ENCODE measurements at places on chromosomes 6 and 20. TPM values are rescaled to one million over a fixed set of nuclear protein-coding genes. Genes with fewer than 3 reads are reported as not detected.

- DNase-seq, result no peak
Observed at GRCh38 chr6:14058735-14059134, 58.8 kb upstream of the CD83 start.

- no peak for DNase-seq
Observed at GRCh38 chr6:154732538-154733182, 556 bp upstream of the SCAF8 start.

GRCh38 chr6:34565722-34566137, 9.6 kb upstream of the SPDEF start:
- DNase-seq, result no peak

DNA sequence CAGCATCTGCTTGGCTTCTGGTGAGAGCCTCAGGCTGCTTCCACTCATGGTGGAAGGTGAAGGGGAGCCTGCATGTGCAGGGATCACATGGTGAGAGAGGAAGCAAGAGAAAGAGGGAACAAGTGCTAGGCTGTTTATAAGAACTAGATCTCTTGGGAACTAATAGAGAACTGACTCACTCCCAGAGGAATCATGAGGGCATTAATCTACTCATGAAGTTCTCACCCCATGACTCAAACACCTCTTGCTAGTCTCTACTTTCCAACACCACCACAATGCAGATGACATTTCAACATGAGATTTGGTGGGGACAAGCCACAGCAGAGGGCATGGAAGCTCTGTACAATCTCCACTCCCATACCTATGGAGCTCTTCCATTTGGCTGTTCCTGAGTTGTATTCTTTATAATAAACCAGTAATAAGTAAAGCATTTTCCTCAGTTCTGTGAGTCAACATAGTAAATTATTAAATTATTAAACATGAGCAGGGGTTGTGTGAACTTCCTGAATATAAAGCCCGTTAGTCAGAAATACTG, 524.1 kb upstream of the NRSN1 start:
- no peak for DNase-seq

DNA sequence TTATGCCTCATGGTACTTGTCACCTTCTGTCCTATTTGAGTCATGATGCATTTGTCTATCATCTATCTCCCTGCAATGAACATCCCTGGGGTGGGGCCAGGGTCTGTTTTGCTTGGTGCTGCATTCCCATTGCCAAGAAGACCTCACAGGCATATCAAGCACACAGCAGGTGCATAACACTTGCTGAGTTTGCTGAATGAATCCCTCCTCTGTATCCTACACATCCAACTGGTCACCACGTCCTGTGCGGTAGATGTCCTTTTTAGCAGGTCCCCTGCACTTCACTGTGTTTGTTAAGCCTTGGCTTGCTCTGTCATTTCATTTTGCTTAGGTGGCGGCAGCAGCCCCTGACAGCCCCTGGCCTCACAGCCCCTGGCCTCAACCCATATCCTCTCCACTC, 214.8 kb upstream of the RNF24 start:
- DNase-seq, result no peak

DNA sequence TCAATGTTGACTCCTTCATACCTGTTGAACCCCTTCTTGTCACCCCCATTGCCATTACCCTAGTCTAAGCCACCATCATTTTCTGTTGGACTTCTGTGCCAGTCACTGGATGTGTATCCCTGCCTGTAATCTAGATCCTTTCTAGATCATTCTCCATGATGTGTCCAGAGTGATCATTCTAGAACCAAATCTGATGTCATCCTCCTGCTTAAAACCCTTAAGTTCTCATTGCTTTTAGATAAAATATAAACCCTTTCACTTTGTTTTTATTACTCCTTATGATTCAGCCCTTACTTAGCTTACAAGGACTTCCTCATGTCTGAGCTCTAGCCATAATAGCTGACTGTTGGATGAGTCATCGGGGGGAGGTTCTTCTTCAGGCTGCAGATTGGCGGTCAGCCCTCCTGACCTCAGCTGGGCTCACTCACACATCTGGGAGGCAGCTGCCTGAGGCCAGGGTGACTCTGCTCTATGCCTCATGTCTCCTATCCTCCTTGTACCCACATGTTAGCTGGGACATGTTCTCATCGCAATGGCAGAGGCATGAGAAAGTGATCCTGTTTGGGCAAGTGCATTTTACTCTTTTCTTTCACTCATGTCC, 287.6 kb downstream of the ESR1 start:
- DNase-seq, result no peak

- DNase-seq, result no peak
Observed at GRCh38 chr6:452301-453067, 60.9 kb downstream of the IRF4 start.

DNA sequence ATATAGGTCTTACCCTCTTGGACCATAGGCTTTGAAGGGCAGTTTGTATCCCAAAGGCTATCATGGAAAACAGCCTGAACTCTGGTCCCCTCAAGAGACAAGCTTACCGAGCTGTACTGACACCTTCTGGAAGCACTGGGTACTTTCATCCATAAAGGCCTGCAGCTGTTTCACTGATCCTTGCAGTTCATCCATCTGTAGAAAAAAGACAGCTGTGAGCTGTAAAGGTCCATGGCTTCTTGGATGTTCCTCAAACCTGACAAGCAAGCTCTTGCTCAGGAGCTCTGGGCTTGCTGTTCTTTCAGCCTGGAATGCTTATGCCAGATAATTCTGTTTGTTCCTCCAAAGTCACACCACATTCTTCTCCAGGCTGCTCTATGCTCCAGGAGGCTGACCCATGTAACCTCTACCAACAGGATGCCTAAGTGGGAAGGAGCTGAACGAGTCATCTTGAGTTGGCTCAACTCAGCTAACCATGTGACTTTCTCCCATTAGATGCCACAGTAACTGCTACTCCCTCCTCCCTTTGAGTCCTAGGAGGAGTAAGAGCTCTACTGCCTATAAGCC, 8.8 kb upstream of the NDRG3 start:
- DNase-seq, result no peak

DNA sequence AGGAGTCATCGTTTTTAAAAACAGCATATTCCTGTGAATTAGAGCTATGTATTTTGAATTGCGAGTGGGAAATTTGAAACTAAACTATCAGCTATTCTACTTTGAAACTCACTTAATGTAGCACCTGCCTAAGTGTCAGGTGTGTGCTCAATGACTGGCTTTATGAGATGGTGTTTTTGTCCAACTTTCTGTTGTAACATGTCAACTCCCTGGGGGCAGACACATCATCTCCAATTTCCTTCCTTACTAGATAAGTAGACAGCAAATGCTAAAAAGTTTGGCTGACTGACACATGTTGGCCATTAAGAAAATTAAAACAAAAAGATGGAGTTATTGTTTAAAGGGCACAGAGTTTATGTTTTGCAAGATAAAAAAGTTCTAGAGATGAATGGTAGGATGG, 226.9 kb downstream of the TFAP2B start:
- DNase-seq, result no peak

GRCh38 chr6:166307082-166308032, 835 bp downstream of the PRR18 start:
- no peak for DNase-seq

DNA sequence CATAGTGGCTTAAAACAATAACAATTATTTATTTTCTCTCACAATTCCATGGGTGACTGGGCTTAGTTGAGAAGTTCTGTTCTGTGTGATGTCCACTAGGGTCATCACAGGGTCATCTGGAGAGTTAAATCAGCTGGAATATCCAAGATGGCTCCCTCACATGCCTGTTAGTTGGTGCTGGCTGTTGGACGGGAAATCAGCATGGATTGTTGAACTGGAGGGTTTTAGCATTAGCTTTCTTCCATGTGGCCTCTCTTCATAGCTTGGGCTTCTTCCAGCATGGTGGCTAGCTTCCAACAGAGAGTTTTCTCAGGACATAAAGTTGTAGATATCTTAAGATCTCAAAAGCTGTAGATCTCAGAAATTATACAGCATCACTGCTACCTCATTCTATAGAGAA, 19.6 kb downstream of the MARCKS start:
- no peak for DNase-seq

GRCh38 chr6:93305088-93305487, 114.3 kb downstream of the EPHA7 start:
- no peak for DNase-seq

DNA sequence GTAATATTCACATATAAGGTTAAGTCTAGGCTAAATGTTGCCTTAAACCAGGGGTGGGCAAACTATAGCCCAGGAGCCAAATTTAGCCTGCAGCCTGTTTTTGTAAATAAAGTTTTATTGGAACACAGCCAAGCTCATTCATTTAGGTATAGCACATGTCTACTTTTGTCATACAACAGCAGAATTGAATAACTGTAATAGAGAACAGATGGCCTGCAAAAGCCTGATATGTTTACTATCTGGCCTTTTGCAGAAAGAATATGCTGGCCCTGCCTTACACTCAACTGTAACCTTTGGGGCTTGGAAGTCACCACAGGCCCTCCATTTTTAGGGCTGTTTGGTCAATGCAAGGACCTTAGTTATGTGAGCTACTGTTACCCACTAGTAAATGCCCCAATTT, 17.7 kb upstream of the BCLAF1 start:
- no peak for DNase-seq

DNA sequence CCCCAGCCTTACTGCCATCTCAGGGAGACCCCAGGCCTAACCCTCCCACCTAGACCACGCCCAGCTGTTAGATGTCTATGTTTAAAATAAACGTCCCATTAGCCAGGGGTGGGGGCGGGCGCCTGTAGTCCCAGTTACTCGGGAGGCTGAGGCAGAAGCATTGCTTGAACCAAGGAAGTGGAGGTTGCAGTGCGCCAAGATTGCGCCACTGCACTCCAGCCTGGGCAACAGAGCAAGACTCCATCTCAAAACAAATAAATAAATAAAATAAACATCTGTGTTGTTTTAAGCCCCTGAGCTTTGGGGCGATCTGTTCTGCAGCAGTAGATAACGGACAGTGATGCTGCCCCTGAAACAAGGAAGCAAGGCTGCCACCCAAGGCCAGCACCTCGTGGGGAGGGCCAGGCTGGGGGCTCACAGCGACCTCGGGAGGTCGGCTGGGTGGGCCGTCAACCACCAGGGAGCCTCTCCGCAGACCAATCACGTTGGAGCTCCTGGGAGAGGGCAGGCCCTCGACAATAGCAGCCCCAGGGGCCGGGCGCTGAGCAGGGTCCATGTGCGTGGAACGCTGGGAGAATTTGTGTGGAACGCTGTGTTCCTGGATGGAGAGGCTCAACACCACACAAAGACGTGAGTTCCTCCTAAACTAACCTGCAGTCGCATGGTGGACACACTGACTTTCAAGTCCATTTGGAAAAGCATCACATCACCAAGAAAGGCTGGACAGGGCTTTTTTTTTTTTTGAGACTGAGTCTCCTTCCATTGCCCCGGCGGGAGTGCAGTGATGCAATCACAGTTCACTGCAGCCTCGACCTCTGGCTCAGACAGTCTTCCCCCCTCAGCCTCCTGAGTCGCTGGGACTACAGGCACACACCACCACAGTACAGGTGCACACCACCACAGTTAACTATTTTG, 1.0 kb upstream of the HELZ2 start:
- DNase-seq, result no peak

DNA sequence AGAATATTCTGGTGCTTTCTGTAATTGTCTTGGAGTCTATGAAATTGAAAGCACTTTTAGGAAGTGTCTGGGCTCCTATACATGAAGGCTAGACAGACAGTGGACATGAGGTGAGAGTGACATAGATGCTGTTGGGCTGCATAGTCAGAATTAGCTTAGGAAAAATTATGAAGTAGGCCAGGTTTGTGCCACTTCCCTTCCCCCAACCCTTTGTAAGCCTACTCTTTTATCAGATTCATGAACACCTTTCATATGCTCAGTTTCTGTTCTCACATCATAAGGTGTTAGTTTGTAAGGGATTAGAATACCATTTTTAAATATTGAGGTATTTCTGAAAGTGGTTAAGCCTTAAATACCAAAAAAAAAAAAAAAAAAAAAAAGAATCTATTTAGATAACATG, 18.4 kb upstream of the SNPH start:
- DNase-seq, result no peak

GRCh38 chr6:71262914-71263313, 25.7 kb upstream of the OGFRL1 start:
- DNase-seq, result no peak

DNA sequence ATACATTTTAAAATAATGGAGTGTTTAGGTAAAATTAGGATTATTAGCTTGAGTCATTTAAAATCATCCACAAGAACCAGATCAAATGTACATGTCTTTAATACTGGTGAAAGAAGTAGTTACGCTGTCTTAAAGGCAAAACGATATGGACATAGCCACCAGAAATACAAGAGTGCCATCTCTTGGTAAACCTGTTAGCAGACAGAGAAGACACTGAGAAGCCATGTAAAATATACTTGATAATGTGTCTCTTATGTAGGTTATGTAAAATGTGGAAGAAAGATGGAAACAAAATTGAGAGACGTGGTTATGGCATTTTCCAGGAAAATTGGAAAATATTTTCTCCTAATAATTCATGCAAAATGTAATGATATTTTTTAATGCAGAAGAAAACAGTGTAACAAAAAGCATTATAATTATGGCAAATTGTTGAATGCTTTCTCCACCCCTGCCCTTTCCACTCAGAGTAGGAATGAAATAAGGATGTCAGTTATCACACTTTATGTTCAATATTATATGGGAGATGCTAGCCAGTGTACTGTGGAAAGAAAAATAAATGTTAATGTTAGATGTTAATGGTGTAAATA, 12.2 kb upstream of the SLC17A2 start:
- DNase-seq, result no peak

GRCh38 chr6:3773678-3774298, 22.3 kb upstream of the PXDC1 start:
- DNase-seq, result no peak

Gene CLPSL2
- not detected for total RNA-seq

Gene FERMT1
- total RNA-seq, result 9.8 TPM

Gene RIPOR3
- 38.1 TPM for total RNA-seq

Gene CYP21A2
- total RNA-seq, result 9.3 TPM

Gene ECT2L
- not detected for total RNA-seq

Gene DEFB124
- not detected for total RNA-seq

Gene MAP7
- 9.3 TPM for total RNA-seq

Gene CALHM4
- not detected for total RNA-seq

Gene JPH2
- total RNA-seq, result 13.8 TPM

Gene PDYN
- not detected for total RNA-seq

Gene UNC93A
- 2.0 TPM for total RNA-seq

Gene PXMP4
- total RNA-seq, result 6.6 TPM
